ENCODE measurements at places on chromosomes 16 and 17.
A peak's percentile ranks its signal among the peaks of the same experiment; 100 is the strongest.

- no peak for DNase-seq
These were observed 310.7 kb upstream of the CCL2 start for GRCh38 chr17:33944412-33944811.

- no peak for DNase-seq
These were observed at the start of gene NR1D1 for GRCh38 chr17:40100419-40100668. Gene NR1D1 (minus strand): TSS chr17:40100589. CDS start chr17:40100094, 495 bp downstream.

- no peak for DNase-seq
These were observed 19.5 kb downstream of the TRAF4 start for GRCh38 chr17:28763137-28763799.

DNA sequence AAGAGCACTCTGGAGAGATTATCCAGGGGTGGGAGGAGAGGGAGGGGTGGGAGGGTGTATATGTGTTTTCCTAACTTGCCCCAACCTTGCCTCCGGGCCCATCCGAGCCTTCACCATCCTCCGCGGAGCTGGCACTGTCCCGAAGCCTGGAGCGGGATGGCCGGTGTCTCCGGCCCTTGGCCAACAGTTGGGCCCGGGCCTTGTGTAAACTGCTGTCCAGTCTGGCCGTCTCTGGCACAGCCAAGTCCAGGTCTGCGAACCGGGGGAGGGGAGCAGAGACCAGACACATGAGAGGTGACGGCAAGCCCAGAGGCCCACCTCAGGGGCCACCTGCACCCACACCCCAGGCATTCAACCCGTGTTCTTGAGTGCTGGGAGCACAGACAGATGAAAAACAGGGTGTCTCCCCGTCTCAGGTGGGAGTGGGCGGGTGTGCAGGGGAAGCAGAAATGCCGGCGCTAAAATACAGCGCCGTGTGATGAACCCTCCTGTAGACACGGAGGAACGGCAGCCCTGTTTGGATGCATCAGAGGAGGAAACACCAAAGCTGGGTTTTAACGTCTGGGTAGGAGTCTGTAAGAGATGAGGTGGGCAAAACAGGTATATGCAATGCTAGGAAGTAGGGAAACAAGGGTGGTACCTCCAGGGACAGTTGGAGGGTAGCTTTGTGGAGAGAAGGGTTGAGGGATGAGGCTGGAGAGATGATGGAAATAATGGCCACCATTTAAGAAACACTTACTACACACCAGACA lies 11.7 kb downstream of the SAMD14 start:
- no peak for DNase-seq

DNA sequence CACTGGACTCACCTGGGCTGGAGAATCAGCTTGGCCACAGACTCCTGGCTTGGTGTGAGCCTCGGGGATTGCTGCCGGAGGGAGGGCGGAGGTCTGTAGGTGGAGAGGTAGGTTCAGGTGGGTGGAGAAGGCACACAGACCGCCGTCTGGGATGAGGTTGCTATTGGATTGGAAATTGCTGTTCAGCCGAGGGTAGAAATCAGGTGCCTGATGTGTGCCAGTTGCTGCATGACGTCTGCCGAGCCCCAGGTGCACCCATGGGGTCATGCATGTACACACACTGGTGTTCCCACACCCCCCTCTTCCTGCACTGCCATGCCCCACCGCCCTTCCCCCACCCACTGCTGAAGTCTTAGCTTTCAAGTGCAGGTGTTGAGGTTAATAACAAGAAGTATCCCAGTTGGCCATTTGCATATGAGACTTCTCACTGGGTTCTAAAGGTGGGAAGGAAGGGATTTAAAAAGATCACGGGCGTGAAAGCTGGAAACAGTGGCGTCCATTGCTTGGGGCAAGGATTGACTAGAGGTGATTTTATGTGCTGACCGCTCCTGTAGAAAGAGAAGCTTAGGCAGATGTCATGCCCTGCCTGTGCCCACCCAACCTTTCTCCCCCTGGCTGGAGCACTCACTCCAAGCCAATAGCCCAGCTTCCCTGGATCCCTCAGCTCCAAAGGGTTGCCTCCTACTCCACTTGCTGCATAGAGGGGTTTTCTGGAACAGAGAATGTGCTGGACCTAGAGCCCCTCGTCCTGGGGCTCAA lies 193.6 kb downstream of the CCDC182 start:
- DNase-seq = peak; percentile 71

- no peak for DNase-seq
These were observed 110.9 kb downstream of the XYLT1 start for GRCh38 chr16:17359788-17360390.

GRCh38 chr17:71850812-71851211 lies 270.0 kb upstream of the SOX9 start:
- DNase-seq = no peak

GRCh38 chr17:50949128-50949988 lies 83.2 kb upstream of the TOB1 start:
- DNase-seq = no peak

- DNase-seq = no peak
These were observed 50.1 kb downstream of the GTF3C1 start for GRCh38 chr16:27499659-27500055.

GRCh38 chr16:4415538-4416199 lies 727 bp downstream of the CORO7 start:
- peak; percentile 70 for DNase-seq

GRCh38 chr17:54085934-54086333 lies 263.2 kb downstream of the KIF2B start:
- no peak for DNase-seq

DNA sequence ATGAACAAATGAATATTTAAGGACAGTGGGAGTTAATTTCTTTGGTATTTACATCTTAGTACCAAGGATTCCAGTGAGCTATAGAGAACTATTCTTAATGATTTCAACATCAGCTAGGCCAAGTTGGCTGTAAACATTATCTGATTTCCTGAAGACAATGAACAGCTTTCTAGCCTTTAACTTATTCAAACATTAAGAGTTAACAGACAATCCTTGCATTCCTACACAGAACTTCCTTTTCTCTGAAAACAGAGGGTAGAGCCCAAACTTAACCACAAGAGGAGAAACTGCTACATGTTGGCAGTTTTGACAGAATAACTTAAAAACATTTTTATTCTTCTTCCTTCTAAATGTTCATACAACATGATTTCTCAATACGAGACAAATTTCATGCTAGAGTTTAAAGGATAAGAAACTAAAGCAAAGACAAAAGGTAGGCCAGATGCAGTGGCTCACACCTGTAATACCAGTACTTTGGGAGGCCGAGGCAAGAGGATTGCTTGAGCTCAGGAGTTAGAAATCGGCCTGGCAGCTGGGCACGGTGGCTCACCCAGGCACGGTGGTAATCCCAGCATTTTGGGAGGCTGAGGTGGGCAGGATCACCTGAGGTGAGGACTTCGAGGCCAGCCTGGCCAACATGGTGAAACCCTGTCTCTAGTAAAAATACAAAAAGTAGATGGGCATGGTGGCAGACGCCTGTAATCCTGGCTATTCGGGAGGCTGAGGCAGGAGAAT lies 4.4 kb downstream of the CRLF3 start:
- no peak for DNase-seq

DNA sequence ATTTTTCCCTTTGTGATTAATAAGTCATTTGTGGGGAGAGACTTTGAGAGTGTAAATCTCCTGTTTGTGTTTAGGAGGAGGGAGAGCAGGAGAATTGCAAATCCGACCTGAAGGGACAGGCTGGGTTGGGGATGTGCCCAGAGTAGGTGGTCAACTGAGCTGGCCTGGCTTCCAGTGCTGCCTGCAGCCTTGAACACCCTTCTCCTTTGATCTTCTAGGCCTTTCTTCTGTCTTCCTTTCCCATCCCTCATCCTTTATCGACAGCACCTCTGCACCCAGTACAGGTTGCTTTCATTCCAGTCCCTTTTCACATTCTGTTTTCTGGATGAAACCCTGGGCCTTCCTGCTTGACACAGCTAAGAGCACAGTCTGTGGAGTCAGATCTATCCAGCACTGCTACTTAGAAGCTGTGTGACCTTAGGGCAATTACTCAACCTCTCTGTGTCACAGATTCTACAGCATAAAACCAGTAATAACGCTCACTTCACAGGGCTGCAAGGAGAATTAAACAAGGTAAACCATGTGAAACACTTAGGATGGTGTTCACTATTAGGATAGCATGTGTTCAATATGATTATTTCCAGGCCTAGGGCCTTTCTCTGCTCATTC lies 1.0 kb upstream of the CSNK2A2 start:
- DNase-seq = no peak

- no peak for DNase-seq
These were observed 17.2 kb downstream of the SNTB2 start for GRCh38 chr16:69204172-69204571.

DNA sequence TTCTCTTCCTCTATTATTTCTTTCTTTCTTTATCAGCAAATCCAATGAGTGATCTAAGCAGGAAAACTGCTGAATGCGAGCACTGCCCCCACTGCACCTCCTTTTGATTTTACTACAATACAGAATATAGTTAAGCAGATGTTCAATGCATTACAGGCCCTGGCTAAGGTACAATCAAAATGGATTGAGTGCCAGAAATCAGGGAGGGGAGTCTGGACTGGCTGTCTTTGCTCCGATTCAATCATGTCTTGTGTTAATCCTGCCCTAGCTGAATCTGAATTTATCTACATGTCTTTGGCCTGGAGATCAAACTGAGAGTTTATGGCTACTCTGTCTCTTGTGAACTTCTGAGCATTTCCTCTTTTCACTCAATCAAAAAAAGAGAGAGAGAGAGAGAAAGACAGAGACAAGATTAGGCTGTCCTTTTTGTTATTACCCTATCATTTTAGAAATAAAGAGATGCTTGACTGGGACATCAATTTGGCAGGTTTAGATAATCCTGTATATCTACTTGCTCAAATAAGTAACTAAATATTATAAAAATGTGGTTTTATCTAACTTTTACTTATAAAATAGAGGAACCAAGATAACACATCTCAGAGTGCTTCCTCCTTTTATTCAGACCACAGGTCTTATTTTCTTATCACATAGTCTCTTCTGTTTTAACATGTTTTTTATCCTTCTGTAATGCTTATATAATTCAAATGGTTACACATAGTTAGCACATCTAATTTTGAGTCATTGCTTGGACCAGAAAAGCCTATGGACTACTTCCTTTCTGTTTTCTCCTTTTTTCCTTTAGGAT lies 656.2 kb downstream of the KCNJ2 start:
- DNase-seq = no peak

- no peak for DNase-seq
These were observed 93.5 kb upstream of the HSBP1 start for GRCh38 chr16:83714286-83714685.

- no peak for DNase-seq
These were observed 15.2 kb downstream of the CDH5 start for GRCh38 chr16:66381585-66382170.

DNA sequence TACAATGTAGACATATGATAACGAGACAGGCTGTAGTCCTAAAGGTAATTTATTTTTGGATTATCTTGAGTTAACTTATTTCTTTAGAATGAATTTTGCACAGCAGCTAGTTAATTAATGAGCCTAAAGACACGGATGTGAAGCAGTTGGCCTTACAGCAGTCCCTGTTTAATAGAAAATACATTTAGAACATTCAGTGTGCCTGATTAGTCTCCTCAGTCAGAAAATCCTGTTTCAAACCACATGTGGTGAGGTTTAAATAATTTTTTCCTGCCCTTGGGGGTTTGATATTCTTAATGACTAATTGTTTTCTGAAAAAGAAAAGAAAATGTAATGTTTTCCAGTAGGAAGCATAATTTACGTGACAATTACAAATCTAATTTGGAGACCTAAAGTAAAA lies 494.2 kb upstream of the CDH8 start:
- DNase-seq = no peak

DNA sequence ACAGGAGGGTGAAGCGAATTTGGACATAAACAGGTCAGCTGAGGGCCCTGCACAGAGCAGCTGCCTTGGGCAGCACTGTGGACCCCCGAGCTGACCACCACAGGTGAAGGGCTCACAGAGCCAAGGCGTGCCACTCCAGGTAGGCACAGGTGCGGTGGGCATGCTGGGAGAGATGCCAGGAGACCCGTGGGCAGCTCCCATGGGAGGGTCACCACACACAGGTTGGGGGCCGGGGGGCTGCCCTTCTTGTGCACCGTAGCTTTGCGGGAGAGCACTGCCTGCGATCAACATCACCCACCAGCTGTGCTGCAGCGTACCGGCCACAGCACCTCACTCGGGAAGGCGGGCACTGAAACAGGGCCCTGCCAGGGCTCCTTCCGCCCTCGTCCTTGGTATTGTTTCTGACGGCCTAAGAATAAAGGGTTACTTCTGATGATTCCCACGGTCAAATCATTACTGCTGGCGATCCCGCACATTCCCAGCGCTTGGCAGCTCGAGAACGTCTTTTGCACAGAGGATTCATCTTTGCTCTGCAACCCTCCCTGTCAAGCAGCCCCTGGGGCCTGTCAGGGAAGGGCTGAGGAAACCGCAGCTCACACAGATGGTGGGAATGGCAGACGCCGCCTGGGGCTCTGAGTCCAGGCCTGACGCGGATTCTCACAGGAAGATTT lies 181.7 kb downstream of the BANP start:
- no peak for DNase-seq

- no peak for DNase-seq
These were observed 69.0 kb upstream of the CDH8 start for GRCh38 chr16:62105244-62105643.

GRCh38 chr16:83109490-83110125 lies 482.8 kb downstream of the CDH13 start:
- no peak for DNase-seq

All from right kidney (tissue), 9 donors.